ENCODE measurements at places on chromosomes 16 and 17.
A peak's percentile ranks its signal among the peaks of the same experiment; 100 is the strongest.

GRCh38 chr17:36879027-36879426, 58.2 kb upstream of the LHX1 start:
- DNase-seq = no peak

DNA sequence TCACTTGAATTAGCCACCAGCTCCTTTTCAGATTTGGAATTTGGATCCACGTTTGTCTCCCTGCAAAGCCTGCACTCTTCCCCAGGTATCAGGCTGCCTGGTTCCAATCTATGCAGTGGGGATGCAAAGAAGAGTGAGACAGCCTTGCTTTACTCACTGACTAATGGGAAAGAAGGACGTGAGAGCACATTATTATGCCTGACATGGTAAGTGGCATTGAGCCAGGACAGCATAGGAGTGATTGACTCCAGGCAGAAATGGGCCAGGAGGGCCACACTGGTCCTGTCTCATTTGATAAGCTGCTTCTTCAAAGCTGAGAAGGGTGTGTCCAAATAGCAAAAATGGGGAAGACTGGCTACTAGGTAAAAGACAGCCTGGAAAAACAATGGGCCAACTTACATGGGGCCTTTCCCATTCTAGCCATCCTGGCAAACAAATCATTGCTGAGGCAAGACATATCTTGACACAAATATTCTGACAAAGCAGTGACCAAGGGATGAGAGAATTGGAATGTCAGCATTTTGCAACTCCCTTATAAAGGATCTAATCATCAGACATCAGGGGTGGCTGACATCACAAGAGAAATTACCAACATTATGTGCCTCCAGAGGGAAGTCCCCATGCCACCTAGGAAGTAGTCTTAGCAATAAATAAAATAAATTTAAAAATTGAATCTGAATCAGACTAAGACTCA, 38.6 kb downstream of the CDH11 start:
- no peak for DNase-seq

GRCh38 chr16:1907226-1907860, 10.9 kb downstream of the HS3ST6 start:
- no peak for DNase-seq

- DNase-seq = no peak
Measured at GRCh38 chr16:53849994-53850393, 146.0 kb downstream of the FTO start.

DNA sequence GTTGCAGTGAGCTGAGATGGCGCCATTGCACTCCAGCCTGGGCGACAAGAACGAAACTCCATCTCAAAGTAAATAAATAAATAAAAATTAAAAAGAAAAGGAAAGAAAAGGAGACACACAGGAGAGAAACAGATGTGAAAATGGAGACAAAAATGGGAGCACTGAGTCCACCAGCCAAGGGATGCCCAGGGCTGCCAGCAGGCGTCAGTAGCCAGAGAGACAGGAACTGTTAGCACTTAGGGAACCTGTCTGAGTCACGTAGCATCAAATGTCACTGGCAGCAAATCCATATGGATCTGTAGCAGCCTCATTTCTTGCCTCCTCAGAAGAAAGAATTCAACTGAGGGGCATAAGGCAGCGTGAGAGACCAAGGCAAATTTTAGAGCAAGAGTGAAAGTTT, 79.7 kb downstream of the CYLD start:
- DNase-seq = no peak

GRCh38 chr16:82331397-82331796, 161.4 kb upstream of the MPHOSPH6 start:
- peak; percentile 43 for DNase-seq

DNA sequence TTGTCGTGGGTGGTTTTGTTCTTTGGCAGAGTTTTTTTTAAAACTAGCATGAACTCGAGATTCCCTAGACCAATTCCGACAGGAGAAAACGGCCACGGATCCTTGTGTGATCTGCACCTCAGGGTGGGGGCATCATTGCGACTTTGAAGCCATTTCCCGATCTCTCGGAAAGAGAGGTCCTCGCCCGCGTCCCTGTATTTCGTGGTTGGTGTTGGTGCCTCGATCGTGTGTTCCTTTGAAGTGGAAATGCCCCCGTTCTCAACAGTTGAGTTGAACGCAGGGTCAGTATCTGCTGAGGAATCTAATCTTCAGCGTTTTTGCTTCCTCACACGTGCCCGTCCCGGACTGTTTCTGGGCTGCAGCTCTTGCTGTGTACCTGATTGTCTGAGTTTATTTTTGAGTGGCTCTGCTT, 1.1 kb downstream of the CRAMP1 start:
- DNase-seq = peak; percentile 68

DNA sequence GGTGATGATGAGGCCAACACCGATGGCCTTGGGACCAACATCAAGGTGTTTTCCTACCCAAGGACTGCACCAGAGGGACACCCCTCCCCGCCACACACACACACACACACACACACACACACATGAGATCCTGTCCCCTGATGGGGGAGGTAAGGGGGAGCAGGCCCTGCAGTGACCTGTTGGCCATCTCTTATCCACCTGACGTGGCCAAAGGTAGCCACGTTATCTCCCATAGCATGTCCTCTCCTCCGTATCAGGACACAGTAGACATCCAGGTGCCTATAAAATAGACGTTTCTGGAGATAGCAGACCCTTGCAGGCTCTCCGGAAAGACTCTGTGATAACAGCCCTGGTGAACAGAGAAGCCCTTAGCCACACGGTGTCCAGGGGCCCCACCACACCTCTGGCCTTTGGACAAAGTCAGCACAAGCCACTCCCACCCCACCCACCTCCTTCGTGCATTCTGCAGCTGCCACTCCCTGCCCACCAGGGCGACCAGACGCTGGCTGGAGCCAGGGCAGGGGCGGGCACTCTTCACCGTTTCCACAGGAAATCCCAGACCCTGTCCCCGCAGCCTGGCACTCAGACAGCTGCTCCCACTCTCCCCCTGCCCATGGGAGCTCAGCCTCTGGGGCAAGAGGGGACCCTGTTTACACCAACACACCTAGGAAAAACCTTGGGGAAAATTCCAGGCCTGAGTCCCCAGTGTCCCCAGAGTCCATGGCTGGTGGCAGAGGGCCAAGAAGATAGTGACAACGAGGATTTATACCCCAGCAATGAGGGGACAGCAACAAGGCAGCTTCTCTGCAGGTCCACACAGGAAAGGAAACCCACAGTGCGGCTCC, 15.4 kb upstream of the ENPP7 start:
- DNase-seq = no peak

GRCh38 chr17:688100-688989, 26.3 kb downstream of the VPS53 start:
- peak; percentile 69 for DNase-seq

GRCh38 chr16:29990034-29990433, 5.4 kb downstream of the HIRIP3 start:
- no peak for DNase-seq

DNA sequence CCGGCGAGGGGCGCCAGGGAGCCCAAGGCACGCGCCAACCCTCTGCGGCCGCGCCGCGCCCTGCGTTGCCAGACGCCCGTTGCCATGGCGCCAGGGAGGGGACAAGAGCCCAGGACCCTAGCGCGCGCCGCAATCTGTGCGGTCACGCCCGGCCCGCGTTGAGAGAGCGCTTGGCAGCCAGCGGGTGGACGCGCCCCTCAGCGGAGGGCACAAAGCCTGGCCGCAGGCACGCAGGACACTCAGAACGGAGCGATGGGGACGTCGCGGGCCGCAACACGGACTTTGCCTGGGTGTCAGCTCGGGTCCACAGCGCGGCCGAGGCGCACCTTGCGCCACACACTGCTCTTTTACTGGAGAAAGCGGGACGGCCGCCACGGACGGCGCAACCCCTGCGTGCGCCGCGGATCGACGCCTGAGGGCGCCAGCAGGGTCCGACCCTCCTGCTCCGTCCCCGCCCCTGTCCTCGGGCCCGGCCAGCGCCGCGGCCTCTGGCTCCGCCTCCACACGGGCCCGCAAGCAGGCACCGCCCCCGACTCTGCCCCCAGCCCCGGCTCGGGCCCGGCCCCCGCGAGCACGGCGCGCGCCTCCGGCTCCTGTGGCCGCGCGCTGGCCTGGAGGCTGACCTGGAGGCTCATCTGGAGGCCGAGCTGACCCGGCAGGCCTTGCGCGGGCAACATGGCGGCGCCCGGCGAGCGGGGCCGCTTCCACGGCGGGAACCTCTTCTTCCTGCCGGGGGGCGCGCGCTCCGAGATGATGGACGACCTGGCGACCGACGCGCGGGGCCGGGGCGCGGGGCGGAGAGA, at the start of gene GFER:
Gene GFER, plus strand, starts transcription at position 650 of the 803 bp plus-strand sequence. Its CDS starts 26 bp downstream, at position 676.
- DNase-seq = peak; percentile 89

DNA sequence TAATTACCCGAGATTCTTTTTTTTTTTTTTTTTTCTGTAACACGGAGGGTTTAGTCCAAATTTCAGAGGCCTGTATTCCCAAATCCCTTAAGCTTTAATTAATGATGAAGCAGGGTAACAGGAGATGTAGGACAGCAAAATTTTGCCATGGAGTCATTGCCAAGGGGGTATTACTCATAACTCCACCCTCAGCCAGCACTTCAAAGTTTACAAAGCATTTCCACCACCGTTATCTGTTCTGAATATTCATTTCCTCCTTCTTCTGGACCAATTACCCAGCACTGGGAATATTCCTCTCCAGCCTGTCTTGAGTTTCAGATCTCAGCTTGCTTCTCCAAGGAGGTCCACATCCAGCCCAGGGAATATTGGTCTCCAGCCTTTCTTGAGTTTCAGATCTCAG, 747.5 kb upstream of the EEF2KMT start:
- DNase-seq = no peak

- peak; percentile 69 for DNase-seq
Measured at GRCh38 chr16:3578610-3579551, 1.7 kb upstream of the NLRC3 start.

DNA sequence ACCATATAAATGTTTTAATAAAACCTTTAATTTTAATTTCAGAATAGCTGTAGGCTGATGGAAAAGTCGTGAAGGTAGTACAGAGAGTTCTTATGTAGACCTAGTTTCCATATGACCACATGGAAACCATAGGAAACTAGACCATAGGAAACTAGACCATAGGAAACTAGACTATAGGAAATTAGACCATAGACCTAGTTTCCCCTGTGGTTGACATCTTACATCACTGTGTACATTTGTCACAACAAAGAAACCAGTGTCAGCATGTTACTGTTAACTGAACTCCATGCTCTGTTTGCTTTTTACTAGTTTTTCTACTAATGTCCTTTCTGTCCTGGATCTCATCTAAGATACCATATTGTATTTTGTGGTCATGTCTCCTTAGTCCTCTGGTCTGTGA, 14.6 kb downstream of the NUDT7 start:
- peak; percentile 1 for DNase-seq

DNA sequence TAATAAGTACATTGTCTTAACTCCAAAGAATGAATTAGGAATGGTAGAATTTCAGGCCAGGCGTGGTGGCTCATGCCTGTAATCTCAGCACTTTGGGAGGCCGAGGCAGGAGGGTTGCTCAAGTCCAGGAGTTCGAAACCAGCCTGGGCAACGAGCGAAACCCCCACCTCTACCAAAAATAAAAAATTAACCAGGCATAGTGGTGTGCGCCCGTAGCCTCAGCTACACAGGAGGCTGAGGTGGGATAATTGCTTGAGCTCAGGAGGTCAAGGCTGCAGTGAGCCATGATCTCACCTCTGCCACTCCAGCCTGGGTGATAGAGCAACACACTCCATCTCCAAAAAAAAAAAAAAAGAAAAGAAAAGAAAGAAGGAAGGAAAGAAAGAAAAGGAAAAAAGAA, 18.5 kb upstream of the BBS2 start:
- DNase-seq = no peak

DNA sequence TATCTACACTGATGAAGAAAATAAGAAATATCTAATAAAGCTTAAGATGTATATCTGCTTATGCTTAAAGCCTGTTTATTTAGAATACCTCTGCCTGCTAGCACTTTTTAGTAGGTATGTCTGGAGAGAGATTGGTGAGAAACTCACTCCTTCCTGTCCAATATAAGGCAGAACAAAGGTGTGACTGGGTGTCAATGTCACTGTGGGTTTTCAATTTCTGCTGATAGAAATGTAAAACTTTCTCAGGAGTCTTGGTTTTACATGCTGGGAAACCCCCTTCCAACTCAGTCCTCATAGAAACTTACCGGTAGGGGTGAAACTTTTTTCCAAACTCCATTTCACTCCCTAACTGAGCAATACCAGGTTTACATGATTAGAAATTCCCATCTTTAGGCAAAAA, 17.8 kb upstream of the MPHOSPH6 start:
- no peak for DNase-seq

GRCh38 chr17:36533935-36534839, 481 bp downstream of the MYO19 start:
- DNase-seq = peak; percentile 84

DNA sequence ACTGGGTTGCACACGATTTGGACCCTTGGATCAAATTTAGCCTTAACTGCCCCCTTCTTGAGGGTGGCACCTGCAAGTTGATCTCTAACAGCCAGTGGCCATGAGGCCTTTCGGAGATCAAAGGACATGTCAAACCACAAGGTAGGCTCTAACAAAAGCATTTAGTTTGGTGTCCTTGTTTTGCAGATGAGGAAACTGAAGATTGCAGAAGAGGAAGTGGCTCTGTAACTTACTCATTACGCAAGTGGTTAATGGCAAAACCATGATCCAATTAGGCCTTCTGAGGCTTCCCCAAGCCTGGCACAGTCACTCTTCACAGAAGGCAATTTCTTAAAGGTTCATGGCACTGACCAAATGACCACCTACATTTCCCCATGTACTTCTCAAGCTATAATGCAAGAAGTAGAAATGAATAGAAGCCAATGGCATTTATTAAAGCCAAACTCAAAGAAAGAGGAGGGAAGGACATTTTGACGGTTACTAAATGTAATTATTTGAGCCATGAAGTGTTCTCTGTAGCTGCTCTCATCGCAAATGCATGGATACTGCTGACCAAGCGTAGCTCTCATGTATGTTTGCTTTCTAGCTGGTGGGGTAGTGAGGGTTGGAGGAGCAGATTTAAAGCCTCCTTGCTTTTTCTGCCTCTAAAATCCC, 32.8 kb upstream of the ABCC12 start:
- DNase-seq = peak; percentile 69

GRCh38 chr16:57032931-57033330, 43.6 kb downstream of the NLRC5 start:
- no peak for DNase-seq

DNA sequence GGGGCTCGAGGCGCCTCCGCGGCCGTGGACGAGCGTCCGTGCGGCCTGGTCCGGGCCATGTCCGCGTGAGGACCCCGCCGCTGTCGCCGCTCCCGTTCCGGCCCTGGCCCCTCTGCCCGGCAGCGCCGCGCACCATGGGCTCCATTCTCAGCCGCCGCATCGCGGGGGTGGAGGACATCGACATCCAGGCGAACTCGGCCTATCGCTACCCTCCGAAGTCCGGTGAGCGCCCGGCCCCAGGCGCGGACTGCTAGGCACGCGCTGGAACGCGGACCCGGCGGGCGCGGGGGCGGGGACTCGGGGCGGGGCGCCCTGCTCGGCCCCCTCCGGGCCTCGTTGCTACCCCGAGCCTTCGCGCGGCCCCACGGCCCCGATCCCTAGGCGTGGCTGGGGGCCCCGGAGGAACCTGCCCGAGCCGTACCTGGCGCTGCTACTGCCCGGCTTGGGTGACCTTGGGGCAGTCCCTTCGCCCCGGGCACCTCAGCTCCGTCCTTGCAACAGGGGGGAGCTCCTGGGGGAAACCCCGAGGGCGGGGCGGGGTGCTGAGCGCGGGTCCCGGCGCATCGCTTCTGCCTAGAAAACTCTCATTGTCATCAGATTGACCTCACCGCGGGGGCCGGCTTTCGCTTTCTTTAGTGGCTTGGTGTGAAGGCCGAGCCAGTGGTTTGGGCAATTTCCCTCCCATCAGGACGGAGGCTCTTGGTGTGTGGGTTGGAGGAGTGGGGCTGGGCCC, 367 bp downstream of the MGRN1 start:
- DNase-seq = peak; percentile 70
